ENCODE measurements at places on chromosomes 7 and 10.

- peak; percentile 81 for DNase-seq
Observed at GRCh38 chr10:69807122-69807521, 5.4 kb downstream of the COL13A1 start.

DNA sequence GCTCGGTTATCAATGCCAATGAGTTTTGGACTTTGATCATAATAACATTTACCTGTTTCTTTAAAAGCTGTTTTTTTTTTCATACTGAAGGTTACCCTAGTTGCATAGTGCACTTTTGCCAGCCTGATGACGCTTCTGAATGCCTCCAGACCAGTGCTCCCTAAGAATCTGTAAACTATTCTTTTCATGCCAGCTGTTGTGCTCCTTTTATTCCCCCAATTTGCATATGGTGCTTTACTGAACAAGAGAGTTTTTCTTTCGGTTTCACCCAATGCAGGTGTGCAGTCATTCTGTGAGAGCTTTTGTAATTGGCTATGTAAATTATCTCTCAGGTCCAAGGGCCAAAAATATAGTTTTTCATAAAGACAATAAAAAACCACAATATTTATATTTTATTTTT lies 48.1 kb upstream of the GLCCI1 start:
- DNase-seq, result no peak

DNA sequence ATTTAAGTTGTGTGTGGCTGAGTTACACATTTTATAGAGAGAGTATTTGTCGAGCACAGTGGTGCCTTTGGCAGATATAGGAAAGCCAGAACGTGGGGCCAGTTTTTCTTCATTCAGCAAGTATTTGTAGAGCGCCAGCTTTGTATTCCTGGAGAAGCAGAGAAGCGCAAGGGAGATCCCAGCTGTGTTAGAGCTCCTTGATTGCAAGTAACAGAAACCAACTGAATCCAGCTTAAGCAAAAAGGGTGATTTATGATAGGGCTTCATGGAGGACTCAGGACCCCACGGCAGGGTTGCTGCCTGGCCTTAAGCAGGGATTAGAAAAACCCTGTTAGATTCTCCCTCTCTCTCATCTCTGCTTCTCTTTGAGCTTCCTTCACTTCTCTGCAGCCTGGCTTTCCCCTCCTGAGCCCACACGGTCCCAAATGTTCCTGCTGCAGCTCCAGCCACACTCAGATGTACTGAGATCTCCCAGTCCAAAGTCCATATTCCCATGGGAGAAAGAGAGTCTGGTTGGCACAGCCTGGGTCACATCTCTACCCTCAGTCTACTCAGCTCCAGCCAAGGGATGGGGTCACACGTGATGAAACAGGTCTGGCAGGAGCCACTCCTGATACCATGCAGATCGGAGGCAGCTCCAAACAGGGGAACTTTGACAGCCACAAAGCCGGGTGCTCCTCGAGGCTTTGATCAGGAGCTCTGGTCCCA lies 16.7 kb downstream of the UBTD1 start:
- DNase-seq, result no peak

DNA sequence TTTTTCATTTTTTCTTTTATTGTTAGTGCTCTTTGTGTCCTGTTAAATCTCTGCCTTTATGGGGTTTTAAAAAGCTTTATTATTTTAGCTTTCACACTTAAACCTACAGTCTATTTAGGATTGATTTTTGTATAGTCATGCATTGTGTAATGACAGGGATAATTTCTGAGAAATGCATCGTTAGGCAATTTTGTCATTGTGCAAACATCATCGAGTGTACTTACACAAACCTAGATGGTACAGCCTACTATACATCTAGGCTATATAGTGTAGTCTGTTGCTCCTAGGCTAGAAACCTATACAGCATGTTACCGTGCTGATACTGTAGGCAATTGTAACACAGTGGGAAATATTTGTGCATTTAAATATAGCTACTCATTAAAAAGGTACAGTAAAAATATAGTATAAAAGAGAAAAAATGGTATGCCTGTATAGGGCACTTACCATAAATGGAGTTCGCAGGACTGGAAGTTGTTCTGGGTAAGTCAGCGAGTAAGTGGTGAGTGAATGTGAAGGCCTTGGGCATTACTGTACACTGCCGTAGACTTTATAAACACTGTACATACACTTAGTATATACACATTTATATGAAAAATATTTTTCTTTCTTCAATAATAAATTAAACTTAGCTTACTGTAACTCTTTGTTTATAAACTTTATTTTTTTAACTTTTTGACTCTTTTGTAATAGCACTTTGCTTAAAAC lies 16.0 kb downstream of the UBE2D1 start:
- no peak for DNase-seq

DNA sequence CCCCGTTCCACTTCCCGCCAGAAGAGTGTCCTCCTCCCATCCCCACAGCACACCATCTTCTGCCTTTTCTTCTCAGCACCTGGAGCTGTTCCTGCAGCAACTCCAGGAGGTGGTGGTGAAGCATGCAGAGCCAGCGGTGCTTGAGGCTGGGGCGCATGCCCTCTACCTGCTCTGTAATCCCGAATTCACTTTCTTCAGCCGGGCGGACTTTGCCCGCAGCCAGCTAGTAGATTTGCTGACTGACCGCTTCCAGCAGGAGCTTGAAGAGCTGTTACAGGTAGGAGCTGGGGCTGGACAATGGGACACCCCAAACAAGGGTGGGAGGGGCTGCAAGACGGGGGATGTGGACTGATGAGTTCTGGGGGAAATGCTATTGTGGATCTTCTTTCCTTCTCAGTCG lies 19.1 kb upstream of the PVRIG start:
- DNase-seq, result no peak

DNA sequence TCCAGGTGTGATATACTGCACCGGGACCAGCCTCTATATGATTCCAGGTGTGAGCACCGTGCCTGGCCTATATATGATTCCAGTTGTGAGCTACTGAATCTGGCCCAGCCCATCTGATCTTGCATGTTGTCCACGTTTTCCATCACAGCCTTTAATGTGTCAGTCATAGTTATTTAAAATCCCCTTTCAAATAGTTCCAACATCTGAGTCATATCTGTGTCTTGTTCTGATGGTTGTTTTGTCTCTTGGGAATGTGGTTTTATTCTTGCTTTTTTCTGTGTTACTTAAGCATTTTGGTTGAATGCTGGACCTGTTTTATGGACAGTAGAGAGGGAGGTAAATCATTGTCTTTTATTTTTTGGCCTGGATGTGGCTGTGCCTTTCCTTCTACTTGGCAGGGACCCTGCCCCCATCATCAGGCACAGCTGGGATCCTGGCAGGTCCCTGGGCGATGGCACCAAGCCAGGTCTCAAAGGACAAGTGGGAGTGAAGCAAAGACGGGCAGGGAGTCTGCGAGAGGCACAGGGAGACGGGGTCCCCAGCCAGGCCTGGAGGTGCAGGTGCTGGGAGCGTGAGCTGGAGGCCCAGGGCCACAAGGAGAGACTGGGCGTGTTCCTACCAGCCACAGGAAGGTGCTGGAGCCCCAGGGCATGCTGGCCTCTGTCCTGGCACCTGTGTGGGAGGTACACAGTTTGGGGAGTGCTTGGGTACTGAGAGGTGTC lies 94.7 kb downstream of the DYNC2I1 start:
- DNase-seq, result peak; percentile 8

DNA sequence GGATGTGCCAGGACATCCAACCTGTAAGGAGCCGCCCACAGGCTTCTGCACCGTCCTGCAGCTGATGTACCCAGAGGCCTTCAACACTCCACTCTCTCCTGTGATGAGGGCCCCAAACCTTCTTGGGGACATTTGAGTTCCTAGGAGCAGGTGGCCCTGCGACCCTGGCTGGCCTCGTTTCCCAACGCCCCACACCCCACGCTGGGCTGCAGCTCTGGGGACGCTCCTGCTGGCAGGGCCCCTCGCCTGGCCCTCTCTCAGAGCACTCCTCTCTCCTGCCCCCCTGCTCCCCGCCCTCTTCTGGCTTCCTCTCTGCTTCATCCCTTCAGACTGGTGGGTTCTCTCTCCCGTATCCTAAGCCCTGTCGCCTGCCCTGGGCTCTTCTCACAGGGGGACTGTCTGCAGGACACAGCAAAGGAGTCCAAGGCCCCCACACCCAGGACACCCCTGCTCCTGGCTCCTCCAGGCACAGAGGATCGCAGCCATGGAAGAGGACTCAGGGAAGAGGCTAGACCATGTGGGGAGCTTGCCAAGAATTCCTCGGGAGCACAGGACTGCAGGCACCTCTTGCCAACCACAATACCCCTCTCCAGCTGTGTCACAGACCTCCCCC lies 541.4 kb downstream of the TCERG1L start:
- DNase-seq, result no peak

DNA sequence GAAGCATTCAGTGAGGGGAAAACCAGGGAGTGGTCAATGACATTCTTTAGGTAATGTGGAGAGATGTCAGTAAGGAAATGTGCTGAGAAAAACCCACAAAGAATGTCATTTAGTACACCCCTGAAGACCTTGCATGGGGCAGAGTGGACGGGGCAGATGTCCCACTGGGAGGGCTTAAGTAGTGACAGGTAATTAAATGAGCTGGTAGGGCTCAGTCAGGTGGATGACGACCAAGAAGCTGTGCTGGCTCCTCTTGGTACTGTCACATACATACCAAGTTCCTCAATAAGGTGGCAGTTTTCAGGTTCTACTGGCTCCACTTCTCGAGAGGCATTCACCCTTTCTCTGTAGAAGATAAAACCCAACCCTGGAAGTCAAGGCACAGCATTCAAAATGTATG lies 1.8 kb downstream of the PON3 start:
- no peak for DNase-seq

GRCh38 chr10:72275351-72276012 lies 1.8 kb downstream of the DDIT4 start:
- no peak for DNase-seq

DNA sequence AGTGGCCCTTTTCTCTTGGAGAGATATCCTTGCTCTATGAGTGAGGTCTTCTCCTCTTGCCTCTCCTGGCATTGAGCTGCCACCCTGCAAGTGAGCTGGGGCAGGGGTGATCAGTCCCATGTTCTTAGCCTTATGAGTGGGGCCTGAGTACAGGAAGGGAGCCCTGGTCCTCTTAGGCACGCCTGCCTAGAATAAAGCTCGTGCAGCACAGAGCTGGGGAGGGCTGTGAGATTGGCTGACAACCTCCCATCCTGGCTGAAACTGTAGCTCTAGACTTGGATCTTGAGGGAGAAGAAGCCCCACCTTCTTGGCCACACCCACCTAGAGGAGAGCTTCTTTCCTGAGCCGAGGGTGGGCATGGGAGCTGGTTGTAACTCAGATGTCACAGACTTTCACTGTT lies 305.0 kb upstream of the ZNF32 start:
- no peak for DNase-seq

DNA sequence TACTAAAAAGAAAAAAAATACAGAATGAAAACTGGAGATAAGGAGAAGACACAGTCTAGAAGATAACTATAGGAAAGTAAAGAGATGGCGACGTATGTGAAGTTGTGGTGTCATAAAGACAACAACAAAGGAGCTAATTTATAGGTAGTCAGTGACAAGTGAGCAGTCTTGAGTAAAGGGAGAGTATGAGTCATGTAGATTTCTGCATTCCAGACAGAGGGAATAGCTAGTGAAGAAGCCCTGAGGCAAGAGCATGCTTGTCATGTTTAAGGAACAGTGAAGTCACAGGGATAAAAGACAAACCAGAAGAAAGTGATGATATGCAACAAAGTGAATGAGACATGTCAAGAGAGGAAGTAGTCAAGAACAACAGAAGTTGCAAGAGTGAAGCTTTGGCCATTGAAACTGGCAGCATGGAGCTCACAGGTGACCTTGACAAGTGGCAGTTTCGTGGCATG lies 2.3 kb upstream of the MIOS start:
- DNase-seq, result peak; percentile 82

DNA sequence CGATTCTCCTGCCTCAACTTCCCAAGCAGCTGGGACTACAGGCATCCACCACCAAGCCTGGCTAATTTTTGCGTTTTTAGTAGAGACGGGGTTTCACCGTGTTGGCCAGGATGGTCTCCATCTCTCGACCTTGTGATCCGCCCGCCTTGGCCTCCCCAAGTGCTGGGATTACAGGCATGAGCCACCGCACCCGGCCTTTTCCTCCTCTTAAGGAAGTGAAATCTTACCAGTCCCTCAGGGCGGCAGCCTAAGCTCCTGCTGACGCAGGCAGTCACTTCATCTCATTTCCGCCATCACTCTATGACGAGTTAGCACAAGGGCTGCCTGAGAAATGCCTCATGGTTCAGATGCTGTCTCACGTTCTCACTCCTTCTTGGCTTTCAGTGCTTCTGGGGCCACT lies 246.0 kb upstream of the SHH start:
- DNase-seq, result no peak

GRCh38 chr7:116929021-116929420 lies 24.3 kb upstream of the ST7 start:
- no peak for DNase-seq

DNA sequence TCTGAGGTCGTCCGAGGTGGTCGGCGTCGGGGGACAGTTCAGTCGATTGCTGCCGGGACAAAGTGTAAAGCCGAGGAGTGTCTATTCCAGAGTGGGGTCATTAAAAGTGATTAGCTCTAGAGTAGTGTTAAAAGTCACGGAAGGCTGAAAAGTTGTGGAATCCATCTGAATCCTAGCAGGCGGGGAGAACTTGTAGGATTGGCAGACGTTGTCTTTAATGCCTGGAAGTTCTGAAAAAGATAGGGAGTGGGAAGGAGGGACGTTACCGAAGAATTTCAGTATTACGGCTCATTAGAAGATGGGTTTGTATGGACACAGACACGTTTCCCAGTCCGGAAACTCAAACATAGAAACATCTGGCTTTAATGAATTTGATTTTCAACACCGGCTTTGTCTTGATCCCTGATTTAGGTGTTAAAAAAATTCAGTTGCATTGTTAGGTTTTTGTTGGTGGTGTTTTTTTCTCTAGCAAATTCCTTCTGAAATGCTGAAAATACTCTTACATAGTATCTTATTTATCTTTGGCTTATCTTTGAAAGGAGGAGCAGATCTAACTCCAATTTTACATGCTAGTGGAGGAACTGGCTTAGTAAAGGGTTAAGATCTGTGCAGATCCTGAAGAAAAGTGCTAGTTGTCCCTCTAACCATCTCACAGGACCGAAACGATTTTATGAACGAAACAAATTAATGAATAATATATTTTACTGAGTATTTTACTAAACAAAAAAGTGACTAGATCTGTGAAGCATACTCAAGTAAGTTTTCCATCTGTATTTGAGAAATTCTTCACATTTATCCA lies 900 bp downstream of the MKLN1 start:
- DNase-seq, result peak; percentile 47

GRCh38 chr7:106423111-106423510 lies 138.3 kb upstream of the NAMPT start:
- DNase-seq, result no peak

GRCh38 chr7:158384746-158385145 lies 202.9 kb downstream of the PTPRN2 start:
- DNase-seq, result no peak

DNA sequence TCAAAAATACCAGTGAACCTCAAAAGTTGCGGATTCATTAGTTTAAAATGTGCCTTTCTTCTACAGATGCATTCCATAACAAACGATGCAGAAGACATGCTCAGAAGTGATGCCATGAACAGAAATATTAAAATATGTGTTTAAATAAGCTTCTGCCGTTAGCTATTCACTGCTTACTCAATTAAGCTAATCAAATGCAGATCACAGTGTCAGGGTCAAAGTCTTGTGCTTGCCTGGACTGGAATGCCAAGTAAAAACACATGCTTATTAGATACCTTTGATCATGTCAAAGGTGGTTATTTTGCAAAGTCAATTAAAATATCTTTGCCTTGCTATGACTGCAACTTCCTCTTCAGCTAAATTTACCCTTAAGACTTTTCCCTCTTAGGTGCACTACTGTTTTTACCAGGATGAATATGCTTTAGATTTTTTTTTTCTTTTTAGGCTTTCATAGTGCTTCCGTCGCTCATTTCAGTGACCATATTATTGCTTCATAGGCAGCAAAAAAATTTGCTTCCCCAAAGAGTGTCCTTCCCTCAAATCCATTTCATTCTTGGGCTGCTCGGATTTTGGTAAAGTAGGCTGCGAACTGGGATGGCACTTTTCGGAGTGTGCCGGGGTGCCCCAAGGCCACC lies 905 bp downstream of the ASB13 start:
- DNase-seq, result peak; percentile 82

Measured in fibroblast of skin of abdomen (primary cell).